ENCODE measurements at places on chromosomes 1 and 21. TPM values are rescaled to one million over a fixed set of nuclear protein-coding genes. Genes with fewer than 3 reads are reported as not detected.

AMY1B gene
- not detected for total RNA-seq

CELA2A gene
- 0.72 TPM for total RNA-seq

SWT1 gene
- total RNA-seq, result 2.1 TPM

TMEM167B gene
- total RNA-seq, result 18.1 TPM

CSMD2 gene
- total RNA-seq, result not detected

TFAP2E gene
- 3.2 TPM for total RNA-seq

BCL2L15 gene
- 0.10 TPM for total RNA-seq

AK5 gene
- 3.0 TPM for total RNA-seq

NID1 gene
- 89.3 TPM for total RNA-seq

C2CD4D gene
- 1.2 TPM for total RNA-seq

UBE2U gene
- not detected for total RNA-seq

ANGPTL1 gene
- total RNA-seq, result not detected

TNFSF18 gene
- total RNA-seq, result not detected

DUSP10 gene
- 1.4 TPM for total RNA-seq

CCSAP gene
- total RNA-seq, result 11.6 TPM

TNFRSF9 gene
- total RNA-seq, result 0.23 TPM

COL11A1 gene
- total RNA-seq, result 106 TPM

MYBPH gene
- total RNA-seq, result not detected

GNG4 gene
- 1.1 TPM for total RNA-seq

TEDDM1 gene
- not detected for total RNA-seq

LIN28A gene
- total RNA-seq, result 0.64 TPM

LRRC71 gene
- total RNA-seq, result 0.77 TPM

APOBEC4 gene
- total RNA-seq, result not detected

TMOD4 gene
- 0.80 TPM for total RNA-seq

IVL gene
- total RNA-seq, result not detected

FCER1G gene
- 0.77 TPM for total RNA-seq

MROH9 gene
- not detected for total RNA-seq

FCAMR gene
- total RNA-seq, result not detected

TMEM82 gene
- not detected for total RNA-seq

OR2M3 gene
- total RNA-seq, result not detected

PLEKHG5 gene
- total RNA-seq, result 6.8 TPM

NUF2 gene
- total RNA-seq, result 26.1 TPM

GPR153 gene
- 5.5 TPM for total RNA-seq

KRTAP19-1 gene
- not detected for total RNA-seq

MAST2 gene
- total RNA-seq, result 77.0 TPM

GON4L gene
- 47.6 TPM for total RNA-seq

AMY2A gene
- 0.28 TPM for total RNA-seq

FAM110D gene
- 0.05 TPM for total RNA-seq

KCNH1 gene
- total RNA-seq, result not detected

TMEM61 gene
- total RNA-seq, result not detected

AKR7A3 gene
- 1.4 TPM for total RNA-seq

LHX8 gene
- not detected for total RNA-seq

DENND2D gene
- total RNA-seq, result 10.4 TPM

ZZZ3 gene
- total RNA-seq, result 52.6 TPM

SPAG17 gene
- 0.36 TPM for total RNA-seq

Data from Panc1 (cell line).